Mesothelial cell of epicardium (in vitro differentiated cells): ENCODE measurements at places on chromosomes 2 and 18. TPM values are rescaled to one million over a fixed set of nuclear protein-coding genes. Genes with fewer than 3 reads are reported as not detected.

- H3K27ac ChIP-seq = no peak overlapping the region
- no peak overlapping the region for H3K4me3 ChIP-seq
- H3K27me3 ChIP-seq = peaks cover 4% of the 10 kb centered on the region
- H3K4me1 ChIP-seq = peaks cover 12% of the 10 kb centered on the region
- no peak for DNase-seq
These were observed 24.8 kb downstream of the GNLY start for GRCh38 chr2:85718885-85719492.

- H3K36me3 ChIP-seq = no peaks in the 10 kb centered on the region
- no peak for DNase-seq
- no peak overlapping the region for H3K4me3 ChIP-seq
These were observed 1.4 kb downstream of the SNORC start for GRCh38 chr2:232871418-232871834.

DNA sequence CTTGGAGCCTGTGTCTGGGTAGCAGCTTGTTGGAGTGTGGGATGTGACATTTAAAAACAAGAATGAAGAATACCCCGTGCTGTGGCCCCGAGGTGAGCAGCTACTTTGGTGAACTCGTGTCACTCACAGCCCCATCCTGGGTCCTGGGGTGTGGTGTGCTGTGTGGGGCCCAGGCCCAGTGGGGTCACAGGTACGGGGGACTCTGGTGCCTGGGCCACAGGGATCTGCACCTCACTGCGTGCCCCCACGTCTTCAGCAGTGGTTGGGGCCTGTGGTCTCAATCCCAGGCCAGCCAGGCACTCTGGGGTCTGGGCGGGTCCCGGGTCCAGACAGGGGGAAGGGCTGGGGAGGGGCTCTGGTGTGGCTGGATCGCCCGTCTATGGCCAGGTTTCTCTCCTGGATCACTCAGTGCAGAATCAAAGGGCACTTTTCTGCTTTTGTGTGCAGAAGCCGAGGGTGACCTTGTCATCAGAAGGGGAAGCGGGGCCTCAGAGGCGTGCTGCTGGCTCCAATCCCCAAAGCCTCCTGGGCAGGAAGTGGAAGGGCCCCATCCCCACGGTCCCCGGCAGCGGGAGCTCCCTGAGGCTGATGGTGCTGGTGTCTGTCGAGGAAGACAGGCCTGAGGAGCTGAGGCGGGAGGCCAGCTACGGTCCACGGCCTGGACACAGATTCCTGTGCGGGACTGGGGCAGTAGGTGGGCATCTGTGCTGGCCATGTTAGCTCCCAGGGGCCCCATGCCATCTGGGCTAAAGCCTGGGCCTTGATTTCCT is 1.4 kb downstream of the GPR35 start:
- H3K27ac ChIP-seq = no peak overlapping the region
- peaks cover 4% of the 10 kb centered on the region for H3K4me1 ChIP-seq
- H3K27me3 ChIP-seq = no peaks in the 10 kb centered on the region
- no peak overlapping the region for H3K4me3 ChIP-seq

- DNase-seq = no peak
- no peaks in the 10 kb centered on the region for H3K4me1 ChIP-seq
- no peak overlapping the region for H3K4me3 ChIP-seq
- no peaks in the 10 kb centered on the region for H3K36me3 ChIP-seq
- peaks cover 24% of the 10 kb centered on the region for H3K27me3 ChIP-seq
- H3K27ac ChIP-seq = no peak overlapping the region
These were observed 26.2 kb upstream of the TMEM163 start for GRCh38 chr2:134745023-134745422.

The CERKL gene
- total RNA-seq = not detected in 3 replicates

- H3K4me3 ChIP-seq = no peak overlapping the region
- no peak for DNase-seq
- H3K27ac ChIP-seq = no peak overlapping the region
- no peaks in the 10 kb centered on the region for H3K36me3 ChIP-seq
These were observed 107.9 kb downstream of the POLE4 start for GRCh38 chr2:75066121-75066902.

- H3K4me3 ChIP-seq = no peak overlapping the region
- no peaks in the 10 kb centered on the region for H3K36me3 ChIP-seq
- DNase-seq = no peak
- H3K27ac ChIP-seq = no peak overlapping the region
- H3K27me3 ChIP-seq = no peaks in the 10 kb centered on the region
These were observed 950.7 kb upstream of the PIK3C3 start for GRCh38 chr18:41004324-41004723.

DNA sequence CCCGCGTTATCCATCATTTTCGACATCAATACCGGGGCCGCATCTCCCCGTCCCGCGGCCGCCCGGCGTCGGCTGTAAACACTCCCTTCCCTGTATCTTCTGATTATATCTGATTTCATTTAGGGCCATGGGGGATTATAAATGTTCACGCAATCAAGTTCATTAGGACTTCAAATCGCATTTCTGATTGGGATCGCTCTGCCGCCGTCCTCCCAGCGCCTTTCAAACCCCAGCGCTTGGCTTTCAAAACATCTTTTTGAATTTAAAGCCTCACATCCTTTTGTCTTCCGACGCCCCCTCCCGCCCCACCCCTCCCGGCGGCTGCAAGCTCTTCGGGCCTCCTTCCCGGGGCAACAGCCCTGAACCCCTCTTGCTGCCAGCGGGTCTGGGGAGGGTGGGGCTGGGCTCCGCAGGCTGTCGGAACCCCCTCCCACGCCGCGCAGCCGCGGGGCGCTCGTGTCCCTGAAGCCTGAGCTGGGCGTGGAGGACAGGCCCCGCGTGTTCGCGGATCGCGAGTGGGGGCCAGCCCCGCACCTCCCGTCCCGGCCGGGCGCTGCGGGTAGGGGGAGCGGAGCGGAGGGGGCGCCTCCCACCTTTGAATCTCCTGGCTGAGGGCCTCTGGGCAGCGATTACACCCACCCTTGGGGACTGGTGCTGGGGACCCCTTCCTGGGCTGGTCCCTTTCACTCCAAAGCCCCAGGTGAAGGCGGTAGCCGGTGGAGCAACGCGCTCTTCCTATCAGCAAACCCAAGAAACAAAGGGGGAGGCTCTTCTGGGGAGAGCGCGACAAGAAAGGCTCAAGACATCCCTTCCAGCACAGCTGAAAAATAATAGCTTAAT is 11.3 kb upstream of the GBX2 start:
- peak overlapping the region; percentile 81 for H3K27ac ChIP-seq
- H3K4me1 ChIP-seq = peaks cover 30% of the 10 kb centered on the region
- H3K36me3 ChIP-seq = no peaks in the 10 kb centered on the region
- no peak for DNase-seq

DNA sequence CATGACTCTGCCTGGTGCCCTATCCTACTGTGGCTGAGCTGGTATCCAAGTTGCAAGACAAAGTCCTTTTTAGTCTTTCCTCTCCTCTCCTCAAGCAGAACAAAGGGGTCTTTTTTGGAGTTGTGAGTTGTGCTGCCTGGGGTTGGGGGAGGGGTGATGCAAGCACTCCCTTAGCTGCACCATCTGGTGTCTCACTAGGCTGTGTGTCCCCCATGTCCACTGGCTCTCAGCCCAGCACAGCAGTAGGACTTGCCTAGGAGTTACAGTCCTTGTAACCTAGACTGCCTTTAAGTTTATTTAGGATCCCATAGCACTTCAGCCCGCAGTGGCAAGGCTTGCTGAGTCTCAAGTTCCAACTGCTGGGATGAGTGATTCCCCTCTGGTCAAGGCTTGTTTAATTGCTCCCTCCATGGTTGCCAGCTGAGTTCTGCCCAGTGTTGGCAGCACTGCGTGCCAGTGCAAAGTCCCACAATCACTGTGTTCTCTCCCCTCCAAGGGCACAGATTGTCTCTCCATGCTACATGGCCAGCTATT is 13.2 kb upstream of the ILKAP start:
- no peak for DNase-seq
- H3K4me3 ChIP-seq = no peak overlapping the region
- no peaks in the 10 kb centered on the region for H3K4me1 ChIP-seq
- H3K27ac ChIP-seq = no peak overlapping the region
- H3K36me3 ChIP-seq = no peaks in the 10 kb centered on the region
